A549 treated with Mapracorat at 1 μM for 4 hours (cell line): ENCODE measurements at places on chromosomes 12 and 14. TPM values are rescaled to one million over a fixed set of nuclear protein-coding genes. Genes with fewer than 3 reads are reported as not detected.

The ANKS1B gene
- 0.35 to 1.0 TPM (median 0.63 TPM) in 5 replicates for total RNA-seq

The LRRC9 gene
- total RNA-seq: not detected in 5 replicates

The CD163L1 gene
- total RNA-seq: 0.38 to 0.72 TPM (median 0.49 TPM) in 5 replicates

The HRK gene
- 1.0 to 1.6 TPM (median 1.4 TPM) in 5 replicates for total RNA-seq

The TSHR gene
- not detected in 5 replicates for total RNA-seq

The PIANP gene
- 0.64 to 1.0 TPM (median 0.73 TPM) in 5 replicates for total RNA-seq

The RPGRIP1 gene
- 0.10 to 0.45 TPM (median 0.26 TPM) in 5 replicates for total RNA-seq

The AKAP3 gene
- total RNA-seq: 0.05 to 0.38 TPM (median 0.18 TPM) in 5 replicates

The SMIM41 gene
- not detected in 5 replicates for total RNA-seq

The TAS2R19 gene
- total RNA-seq: 0.19 TPM in 1 of 5 replicates, not detected in the others

The CCDC77 gene
- total RNA-seq: 9.6 to 15.1 TPM (median 11.5 TPM) in 5 replicates

The UNC79 gene
- 0.01 to 0.02 TPM (median 0.02 TPM) in 5 replicates for total RNA-seq

The INSM2 gene
- total RNA-seq: 0.06 to 0.12 TPM (median 0.08 TPM) in 3 of 5 replicates, not detected in the others

The TBX5 gene
- not detected in 5 replicates for total RNA-seq

The TMEM119 gene
- 0.06 to 0.12 TPM in 2 of 5 replicates, not detected in the others for total RNA-seq

The NELL2 gene
- total RNA-seq: 0.11 to 0.13 TPM in 2 of 5 replicates, not detected in the others

The ETFBKMT gene
- total RNA-seq: 0.58 to 1.4 TPM (median 0.79 TPM) in 5 replicates

The CFAP54 gene
- 0.59 to 1.6 TPM (median 1.4 TPM) in 5 replicates for total RNA-seq

The MANSC1 gene
- total RNA-seq: 3.1 to 4.6 TPM (median 3.9 TPM) in 5 replicates

The PSMB11 gene
- not detected in 5 replicates for total RNA-seq

The HOXC12 gene
- not detected in 5 replicates for total RNA-seq

The NYNRIN gene
- 0.23 to 0.36 TPM (median 0.29 TPM) in 5 replicates for total RNA-seq

The SLCO1C1 gene
- total RNA-seq: 0.12 TPM in 1 of 5 replicates, not detected in the others

The CPNE6 gene
- total RNA-seq: not detected in 5 replicates

The TAS2R20 gene
- 0.10 to 0.19 TPM in 2 of 5 replicates, not detected in the others for total RNA-seq

The C3AR1 gene
- total RNA-seq: not detected in 5 replicates

The DDX47 gene
- total RNA-seq: 75.1 to 94.9 TPM (median 79.8 TPM) in 5 replicates

The SRRM4 gene
- total RNA-seq: not detected in 5 replicates

The DICER1 gene
- 17.4 to 26.7 TPM (median 22.7 TPM) in 5 replicates for total RNA-seq

The CLEC6A gene
- not detected in 5 replicates for total RNA-seq

The RTL1 gene
- 0.15 to 0.33 TPM (median 0.24 TPM) in 5 replicates for total RNA-seq

The UBE3B gene
- total RNA-seq: 11.4 to 15.0 TPM (median 13.5 TPM) in 5 replicates

The CD4 gene
- not detected in 5 replicates for total RNA-seq

The KRT78 gene
- 0.10 to 0.31 TPM (median 0.15 TPM) in 3 of 5 replicates, not detected in the others for total RNA-seq

The ACACB gene
- total RNA-seq: 8.3 to 11.6 TPM (median 9.2 TPM) in 5 replicates
